ENCODE measurements at places on chromosomes 12 and 14.

- DNase-seq = no peak
Observed at GRCh38 chr12:104641862-104642261, 185.1 kb downstream of the CHST11 start.

GRCh38 chr14:88198446-88198845 is 124.6 kb downstream of the KCNK10 start:
- no peak for DNase-seq

GRCh38 chr14:91568626-91569025 is 58.5 kb upstream of the PPP4R3A start:
- no peak for DNase-seq

- DNase-seq = no peak
Observed at GRCh38 chr12:102067574-102068258, 5.9 kb upstream of the WASHC3 start.

DNA sequence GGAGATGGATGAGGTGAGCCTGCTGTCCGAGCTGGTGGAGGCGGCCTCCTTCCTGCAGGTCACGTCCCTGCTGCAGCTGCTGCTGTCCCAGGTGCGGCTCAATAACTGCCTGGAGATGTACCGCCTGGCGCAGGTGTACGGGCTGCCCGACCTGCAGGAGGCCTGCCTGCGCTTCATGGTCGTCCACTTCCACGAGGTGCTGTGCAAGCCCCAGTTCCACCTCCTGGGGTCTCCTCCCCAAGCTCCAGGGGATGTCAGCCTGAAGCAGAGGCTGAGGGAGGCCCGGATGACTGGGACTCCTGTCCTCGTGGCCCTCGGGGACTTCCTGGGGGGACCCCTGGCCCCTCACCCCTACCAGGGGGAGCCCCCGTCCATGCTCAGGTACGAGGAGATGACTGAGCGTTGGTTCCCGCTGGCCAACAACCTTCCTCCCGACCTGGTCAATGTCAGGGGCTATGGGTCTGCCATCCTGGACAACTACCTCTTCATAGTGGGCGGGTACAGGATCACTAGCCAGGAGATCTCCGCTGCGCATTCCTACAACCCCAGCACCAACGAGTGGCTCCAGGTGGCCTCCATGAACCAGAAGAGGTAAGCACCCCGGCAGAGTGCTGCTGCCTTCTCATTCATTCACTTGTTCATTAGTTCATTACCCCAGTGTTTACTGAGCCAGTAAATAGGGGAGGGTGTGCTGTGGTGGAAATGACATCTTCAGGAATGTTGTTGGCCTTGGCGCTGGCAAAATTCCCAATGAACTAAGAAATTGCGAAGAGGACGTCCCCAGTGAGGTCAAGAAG is 774 bp upstream of the MANSC4 start:
- peak; percentile 4 for DNase-seq

Data from CD8-positive, alpha-beta T cell (primary cell).